ENCODE measurements at places on chromosomes 4 and X. TPM values are rescaled to one million over a fixed set of nuclear protein-coding genes. Genes with fewer than 3 reads are reported as not detected.

Gene TEX13D
- not detected for total RNA-seq

- no peak for DNase-seq
Measured at GRCh38 chrX:13074297-13075262, 30.2 kb upstream of the FAM9C start.

Gene SPINK2
- total RNA-seq, result not detected

GRCh38 chr4:18042754-18043153 lies 21.2 kb upstream of the LCORL start:
- no peak for DNase-seq

DNA sequence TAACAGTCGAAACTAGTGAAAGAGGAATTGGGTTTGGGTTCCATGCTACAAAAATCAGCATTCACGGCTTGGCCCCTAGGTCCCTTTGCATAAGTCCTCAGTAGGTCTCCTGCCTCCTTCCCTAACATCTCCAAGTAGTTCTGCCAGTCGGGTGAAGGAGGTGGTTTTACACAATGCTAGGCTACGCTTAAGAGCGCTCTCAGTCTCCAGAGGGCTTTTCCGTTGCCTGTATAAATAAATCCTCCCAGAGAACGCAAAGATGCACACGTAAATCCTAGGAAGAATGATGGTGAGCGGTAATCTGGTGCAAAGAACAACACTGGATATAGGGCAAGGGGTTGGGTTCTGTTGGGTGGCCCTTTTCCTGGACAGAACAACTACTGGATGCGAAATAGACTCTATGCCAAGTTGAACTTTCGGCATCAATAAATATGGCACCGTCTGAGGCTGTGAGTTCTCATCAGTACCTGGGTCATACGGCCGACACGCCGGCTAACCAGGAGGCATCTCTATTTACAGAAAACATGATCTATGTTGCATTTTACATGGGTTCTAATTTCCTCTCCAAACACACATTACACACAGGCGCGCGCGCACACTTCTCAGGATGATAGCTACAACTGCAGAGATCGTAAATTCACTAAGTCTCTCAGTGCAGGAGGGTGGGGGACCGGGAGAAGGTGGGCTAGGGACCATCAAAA lies 1.3 kb downstream of the CAMK2D start:
- peak; percentile 45 for DNase-seq

Gene DDX53
- total RNA-seq, result not detected

DNA sequence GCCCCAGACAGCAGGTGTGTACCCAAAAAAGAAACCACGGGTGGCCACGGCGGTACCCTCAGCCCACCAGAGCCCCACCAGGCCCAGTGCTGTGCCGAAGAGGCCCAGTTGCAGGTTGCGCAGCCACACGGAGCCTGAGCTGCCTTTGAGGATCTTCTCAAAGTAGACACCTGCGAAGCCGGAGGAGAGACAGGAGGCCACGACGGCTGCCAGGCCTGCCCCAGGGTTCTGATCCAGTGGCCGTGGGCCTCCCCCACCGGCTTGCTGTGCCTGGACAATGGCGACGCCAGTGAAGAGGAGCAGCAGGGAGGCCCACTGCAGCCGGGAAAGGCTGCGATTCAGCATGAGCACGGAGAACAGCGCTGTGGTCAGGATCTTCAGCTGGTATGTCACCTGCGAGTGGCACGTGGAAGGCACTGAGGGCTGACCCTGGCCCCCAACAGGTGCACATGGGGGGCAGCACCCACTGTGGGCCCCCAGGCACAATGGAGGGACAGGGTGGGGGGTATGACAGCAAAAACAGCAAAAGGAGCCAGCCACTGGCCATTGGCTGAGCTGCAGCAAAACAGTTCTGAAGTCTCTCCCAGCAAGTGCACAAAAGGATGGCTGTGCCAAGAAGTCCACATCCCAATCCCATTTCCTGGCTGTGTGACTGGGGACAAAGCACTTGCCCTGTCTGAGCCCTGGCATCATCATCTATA lies 6.2 kb downstream of the SLC35A2 start:
- DNase-seq, result no peak

DNA sequence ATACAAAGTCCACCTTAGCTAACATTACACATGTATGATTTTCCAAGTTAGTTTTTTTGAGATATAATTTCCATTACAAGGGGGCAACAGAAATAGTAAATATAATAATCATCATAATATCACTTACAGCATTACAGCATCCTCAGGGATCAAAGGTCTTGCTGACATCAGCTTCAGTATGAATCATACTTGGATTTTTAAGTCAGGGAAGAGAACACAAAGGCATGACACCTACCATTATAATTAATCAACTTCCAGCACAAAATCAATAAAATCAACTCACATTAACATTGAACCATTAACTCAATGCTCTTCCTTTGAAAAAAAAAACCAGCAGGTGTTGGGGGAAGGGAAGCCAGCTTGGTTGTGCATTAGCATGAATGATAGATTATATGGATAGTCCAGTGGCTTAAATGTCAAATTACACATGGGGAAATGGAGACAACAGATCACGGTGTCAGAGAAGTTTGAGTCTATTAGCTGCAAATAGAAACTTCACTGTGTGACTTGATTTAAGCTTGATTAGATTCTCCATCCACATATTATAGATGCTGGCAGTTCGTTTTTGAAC lies 66.9 kb upstream of the CAPN6 start:
- no peak for DNase-seq

Gene CLTRN
- not detected for total RNA-seq

GRCh38 chrX:68835104-68835442 lies 6.3 kb downstream of the EFNB1 start:
- no peak for DNase-seq

Gene PDZD4
- total RNA-seq, result 0.47 TPM

GRCh38 chr4:136650541-136651277 lies 881.6 kb downstream of the PCDH18 start:
- peak; percentile 3 for DNase-seq

DNA sequence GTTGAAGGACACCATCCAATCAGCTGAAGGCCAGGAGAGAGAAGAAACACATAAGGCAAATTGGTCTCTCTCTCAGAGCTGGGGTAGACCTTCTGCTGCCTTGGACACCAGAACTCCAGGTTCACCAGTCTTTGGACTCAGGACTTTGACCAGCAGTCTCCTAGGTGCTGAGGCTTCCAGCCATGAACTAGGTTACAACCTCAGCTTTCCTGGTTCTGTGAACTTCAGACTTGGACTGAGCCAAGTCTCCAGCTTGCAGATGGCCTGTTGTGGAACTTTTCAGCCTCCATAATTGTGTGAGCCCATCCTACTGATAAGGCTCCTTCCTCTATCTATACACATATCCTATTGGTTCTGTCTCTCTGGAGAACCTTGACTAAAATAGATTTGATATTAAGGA lies 20.6 kb upstream of the BBS12 start:
- no peak for DNase-seq

- DNase-seq, result no peak
Measured at GRCh38 chr4:7103607-7104365, 35.9 kb upstream of the GRPEL1 start.

GRCh38 chrX:66638591-66639500 lies at the start of gene EDA2R:
TSS of gene EDA2R (minus strand) at chrX:66639078. CDS start at chrX:66616020, 23,058 bp downstream.
- DNase-seq, result peak; percentile 68

Gene CSAG3
- total RNA-seq, result not detected

- no peak for DNase-seq
Measured at GRCh38 chrX:703866-704265, 73.3 kb downstream of the SHOX start.

- peak; percentile 69 for DNase-seq
Measured at GRCh38 chr4:48939785-48940184, 33.2 kb upstream of the OCIAD2 start.

- no peak for DNase-seq
Measured at GRCh38 chr4:138298431-138298830, 56.3 kb upstream of the SLC7A11 start.

DNA sequence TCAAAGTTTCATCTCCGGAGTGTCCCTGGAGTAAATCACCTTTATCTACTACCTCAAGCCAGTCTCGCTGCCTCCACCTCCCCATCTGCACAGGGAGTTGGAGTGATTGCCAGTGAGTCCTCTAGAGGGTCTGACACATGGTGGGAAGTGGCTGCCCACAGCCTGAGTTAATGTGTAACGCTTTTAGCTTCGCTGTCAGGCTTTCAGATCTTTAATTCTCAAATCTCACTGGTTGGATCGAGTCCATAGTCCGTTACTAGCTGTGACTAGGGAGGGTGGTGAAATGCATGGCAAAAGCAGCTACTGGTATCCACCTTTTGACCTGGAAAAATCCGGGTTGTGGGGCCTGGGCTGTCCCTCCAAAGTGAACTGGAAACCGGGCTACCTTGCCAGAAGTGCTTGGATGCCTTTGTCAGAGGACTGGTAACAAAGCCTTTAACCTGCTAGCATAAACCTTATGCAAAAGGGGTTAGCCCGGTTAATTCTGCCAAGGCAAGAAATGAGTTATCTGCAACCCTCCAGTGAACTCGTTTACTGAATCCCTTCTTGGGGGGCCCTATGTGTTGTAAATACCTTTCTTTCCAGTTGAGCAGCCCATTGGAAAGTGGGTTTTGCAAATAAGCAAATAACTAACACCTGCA lies 5.1 kb upstream of the WDR1 start:
- no peak for DNase-seq

DNA sequence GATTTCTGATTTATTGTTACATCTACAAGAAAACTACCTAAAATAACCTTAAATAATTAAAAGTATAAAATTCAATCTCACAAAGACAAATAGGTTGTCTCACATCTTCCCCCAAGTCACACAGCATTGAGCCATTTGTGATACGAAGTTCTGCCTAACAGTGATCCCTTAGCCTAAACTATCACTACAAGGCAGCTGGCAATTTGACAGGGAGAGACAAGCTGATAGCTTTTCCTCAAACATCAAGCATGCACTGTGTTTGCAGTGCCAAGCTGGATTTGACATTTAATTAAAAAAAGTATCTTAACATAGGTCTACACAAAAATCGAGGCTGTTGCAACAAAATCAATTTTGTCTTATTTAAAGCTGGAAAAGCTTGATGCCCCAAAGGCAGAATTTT lies 464.7 kb upstream of the TRAM1L1 start:
- no peak for DNase-seq

Gene HELT
- not detected for total RNA-seq

DNA sequence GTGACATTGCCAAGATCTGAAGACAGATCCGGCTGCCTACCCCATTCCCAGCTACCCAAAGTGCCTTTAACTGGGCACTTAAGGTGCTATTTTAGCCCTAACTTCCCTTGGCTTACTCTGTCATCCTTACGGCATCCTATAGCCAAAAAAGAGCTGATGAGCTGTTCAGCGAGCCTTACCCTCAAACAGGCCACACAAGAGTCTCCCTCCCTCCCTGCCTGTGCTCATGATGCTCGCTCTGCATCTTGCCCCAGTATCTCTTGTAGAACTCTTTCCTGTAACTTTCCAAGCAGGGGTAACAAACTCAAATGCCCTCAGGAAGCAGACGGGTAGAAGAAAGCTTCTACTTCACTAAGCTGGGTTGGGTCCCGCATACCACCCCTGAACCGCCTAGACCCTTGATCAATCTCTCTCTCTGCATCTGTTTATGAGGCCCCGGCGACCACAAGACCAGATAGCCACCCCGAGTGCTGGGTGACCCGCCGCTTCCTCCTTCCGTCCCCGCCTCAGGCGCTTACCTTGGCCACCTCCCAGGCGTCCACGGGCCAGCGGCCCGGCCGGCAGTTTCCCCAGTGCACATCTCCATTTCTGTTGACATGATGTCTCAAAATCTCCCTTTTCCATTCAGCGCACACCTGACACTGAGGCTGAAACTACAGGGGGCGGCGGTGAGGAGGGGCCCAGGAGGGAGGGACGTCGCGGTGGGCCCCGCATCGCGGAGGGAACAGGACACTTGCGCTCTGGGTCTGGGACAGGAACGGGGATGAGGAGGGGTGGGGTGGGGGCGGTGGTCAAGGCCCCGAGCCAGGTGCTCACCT lies 663 bp downstream of the CXorf38 start:
- no peak for DNase-seq

GRCh38 chrX:93322110-93322509 lies 351.3 kb downstream of the NAP1L3 start:
- DNase-seq, result no peak

DNA sequence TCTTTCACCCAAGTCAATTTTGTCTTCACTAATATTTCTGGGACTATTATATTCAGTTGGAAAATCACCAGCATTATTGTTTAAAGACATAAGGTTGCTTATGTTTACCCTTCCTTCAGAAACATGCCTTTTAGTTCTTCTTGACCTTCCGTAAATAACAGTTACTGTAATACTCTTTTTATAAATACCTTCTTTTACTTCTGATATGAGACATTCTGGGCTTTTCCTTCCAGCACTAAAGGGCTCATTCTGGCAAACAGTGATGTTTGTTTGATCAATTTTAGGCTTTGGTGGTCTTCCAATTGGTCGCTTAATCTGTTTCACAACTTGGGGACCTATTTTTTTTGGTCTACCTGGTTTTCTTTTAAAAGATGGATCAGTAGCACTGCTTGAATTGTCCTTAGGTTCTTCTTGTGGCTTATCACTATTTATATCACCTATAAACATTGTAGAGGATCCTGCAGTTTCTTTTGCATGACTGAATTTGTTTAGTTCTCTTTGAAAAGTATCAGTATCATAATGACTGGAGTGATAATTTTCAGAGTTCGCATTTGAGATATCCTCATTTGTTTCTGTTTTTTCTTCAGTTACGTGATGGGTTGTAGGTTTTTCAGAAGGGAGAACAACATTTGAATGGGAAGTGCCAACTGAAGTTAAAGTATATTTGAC lies 64.8 kb downstream of the NCAPG start:
- no peak for DNase-seq

Gene SPATA4
- not detected for total RNA-seq

DNA sequence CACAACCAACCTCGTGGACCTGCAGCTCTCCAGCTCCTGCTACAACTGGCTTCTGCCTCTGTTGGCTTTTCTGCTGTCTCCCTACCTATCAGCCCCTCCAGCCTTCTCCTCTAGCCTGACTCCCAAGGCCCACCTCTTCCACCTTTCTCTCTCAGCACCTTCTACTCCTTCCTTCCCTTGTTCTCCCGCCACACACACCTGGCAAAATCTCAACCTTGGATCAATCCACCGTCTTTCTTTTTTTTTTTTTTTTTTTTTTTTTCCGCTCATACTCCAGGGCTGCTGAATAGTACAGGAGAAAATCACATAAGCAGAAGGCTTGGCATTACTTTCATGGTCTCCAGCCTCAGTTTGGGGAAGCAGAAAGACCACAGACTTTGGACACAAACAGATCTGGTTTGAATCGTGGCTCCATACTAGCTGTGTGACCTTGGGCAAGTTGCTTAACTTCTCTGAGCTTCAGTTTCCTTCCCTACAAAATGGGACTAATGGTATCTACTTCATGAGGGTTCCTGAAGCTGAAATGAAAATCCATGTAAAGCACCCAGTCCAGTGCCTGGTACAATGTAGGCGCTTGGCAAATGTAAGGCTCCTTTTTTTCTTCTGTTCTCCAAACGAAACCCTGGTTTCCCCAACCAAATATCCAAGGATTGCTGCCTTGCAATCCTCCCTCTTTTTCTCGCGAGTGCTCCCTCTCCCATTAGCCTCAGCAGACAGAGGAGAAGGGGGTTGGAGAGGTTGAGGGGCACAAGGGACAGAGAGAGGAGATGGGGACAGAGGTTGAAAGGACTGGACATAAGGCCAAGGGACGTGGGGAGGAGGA lies 1.7 kb downstream of the FGD1 start:
- DNase-seq, result no peak

All from myocyte (in vitro differentiated cells).